ENCODE measurements at places on chromosomes 12 and 14. TPM values are rescaled to one million over a fixed set of nuclear protein-coding genes. Genes with fewer than 3 reads are reported as not detected.

CELA1 gene
- total RNA-seq, result not detected

FAM234B gene
- total RNA-seq, result 7.8 TPM

CIROP gene
- not detected for total RNA-seq

DNA sequence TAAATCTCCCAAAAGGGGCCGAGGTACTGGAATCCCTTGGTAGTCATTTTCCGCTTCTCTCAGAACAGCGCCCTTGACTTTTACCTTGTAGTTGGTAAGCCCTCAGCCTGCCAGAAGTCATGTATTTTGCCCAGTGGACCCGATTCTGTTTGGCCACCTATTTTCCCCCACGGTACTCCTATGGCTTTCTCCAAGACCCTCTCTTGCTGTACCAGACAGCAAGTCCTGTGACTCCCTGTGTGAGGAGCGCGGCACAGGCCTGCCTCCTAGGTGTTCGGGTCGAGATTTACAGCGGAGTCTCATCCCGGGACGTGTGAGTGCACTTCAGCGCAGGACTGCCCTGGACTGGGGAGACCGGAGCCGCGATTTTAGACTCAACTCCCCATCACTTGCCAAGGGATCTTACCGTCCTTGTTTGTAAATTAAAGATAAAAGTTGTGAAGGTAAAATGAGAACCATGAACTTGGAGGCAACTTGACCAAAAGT, 1.1 kb upstream of the MBD6 start:
- H3K4me1 ChIP-seq, result peaks cover 48% of the 10 kb centered on the region
- peak overlapping the region; percentile 86 for H3K27ac ChIP-seq
- peak; percentile 72 for DNase-seq
- H3K36me3 ChIP-seq, result peaks cover 14% of the 10 kb centered on the region

GRCh38 chr12:122382919-122383350, 39.5 kb downstream of the CLIP1 start:
- no peak for DNase-seq
- H3K4me1 ChIP-seq, result peaks cover 7% of the 10 kb centered on the region
- no peak overlapping the region for H3K27ac ChIP-seq
- peaks cover 12% of the 10 kb centered on the region for H3K36me3 ChIP-seq

DNA sequence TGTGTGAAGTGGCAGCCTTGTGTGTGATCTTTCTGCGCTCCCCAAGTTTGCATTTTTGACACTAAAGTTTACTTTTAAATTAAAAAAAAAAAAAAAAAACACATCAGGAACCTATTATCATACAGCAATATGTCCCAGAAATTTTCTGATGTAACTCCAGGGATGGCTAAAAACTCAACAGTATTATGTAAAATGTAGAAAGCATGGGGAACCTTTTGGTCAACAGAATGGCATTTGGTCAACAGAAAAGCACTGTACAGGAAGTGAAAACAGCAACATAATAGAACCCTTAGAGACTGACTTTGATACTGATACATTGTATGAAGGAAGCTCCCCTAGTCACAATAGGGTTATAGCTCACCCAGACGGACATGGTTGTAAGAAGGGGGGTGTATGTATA, 224.3 kb downstream of the ITPR2 start:
- H3K27ac ChIP-seq, result no peak overlapping the region
- H3K4me3 ChIP-seq, result no peak overlapping the region
- no peaks in the 10 kb centered on the region for H3K27me3 ChIP-seq
- DNase-seq, result no peak
- H3K36me3 ChIP-seq, result peaks cover 4% of the 10 kb centered on the region

DNA sequence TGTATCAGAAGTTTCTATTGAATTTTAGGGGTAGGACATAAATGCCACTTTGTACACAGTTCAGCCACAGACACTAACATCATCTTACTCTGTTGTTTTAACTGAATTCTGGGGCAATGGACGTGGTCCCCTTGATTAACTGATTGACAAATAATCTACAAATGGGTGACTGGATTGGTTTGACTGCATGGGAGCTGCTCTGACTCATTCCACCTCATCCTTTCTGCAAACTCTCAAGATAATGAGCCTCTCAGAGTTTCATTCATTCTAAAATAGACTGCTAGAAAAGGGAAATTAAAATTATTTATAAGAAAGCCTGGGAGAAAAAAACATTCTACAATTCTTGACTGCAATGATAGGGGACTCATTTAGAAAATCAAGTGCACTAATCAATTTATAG, 570.4 kb upstream of the SEL1L start:
- no peaks in the 10 kb centered on the region for H3K36me3 ChIP-seq
- no peak overlapping the region for H3K4me3 ChIP-seq
- H3K27ac ChIP-seq, result no peak overlapping the region
- H3K27me3 ChIP-seq, result no peaks in the 10 kb centered on the region
- no peaks in the 10 kb centered on the region for H3K4me1 ChIP-seq
- DNase-seq, result no peak

- H3K27ac ChIP-seq, result no peak overlapping the region
- no peak for DNase-seq
- H3K4me3 ChIP-seq, result no peak overlapping the region
- H3K4me1 ChIP-seq, result no peaks in the 10 kb centered on the region
Observed at GRCh38 chr14:25350802-25351201, 300.9 kb upstream of the STXBP6 start.

DNA sequence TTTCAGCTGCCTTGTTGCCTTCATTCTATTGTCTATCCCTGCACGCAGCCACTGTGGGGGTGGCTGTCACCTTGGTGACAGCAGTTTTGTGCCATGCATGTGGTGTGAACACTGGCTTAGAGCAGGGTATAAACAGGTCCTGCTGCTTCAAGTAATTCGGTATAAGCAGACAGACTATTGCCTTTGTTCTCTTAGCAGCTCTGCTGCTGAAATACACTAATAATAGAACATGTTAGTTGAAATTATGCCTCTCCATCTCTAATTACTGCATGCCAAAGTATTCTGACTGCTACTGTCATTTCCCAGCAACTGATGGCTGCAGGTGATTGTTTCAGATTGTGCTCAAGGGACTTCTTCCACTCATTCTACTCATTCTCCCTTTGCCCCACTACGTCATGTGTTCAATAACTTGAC, 34.6 kb downstream of the PTPRO start:
- no peak for DNase-seq
- no peak overlapping the region for H3K27ac ChIP-seq
- no peak overlapping the region for H3K4me3 ChIP-seq

- H3K4me3 ChIP-seq, result no peak overlapping the region
- no peak for DNase-seq
- H3K36me3 ChIP-seq, result no peaks in the 10 kb centered on the region
- H3K27ac ChIP-seq, result no peak overlapping the region
- no peaks in the 10 kb centered on the region for H3K27me3 ChIP-seq
Observed at GRCh38 chr14:69666112-69666511, 54.7 kb downstream of the SUSD6 start.

DNA sequence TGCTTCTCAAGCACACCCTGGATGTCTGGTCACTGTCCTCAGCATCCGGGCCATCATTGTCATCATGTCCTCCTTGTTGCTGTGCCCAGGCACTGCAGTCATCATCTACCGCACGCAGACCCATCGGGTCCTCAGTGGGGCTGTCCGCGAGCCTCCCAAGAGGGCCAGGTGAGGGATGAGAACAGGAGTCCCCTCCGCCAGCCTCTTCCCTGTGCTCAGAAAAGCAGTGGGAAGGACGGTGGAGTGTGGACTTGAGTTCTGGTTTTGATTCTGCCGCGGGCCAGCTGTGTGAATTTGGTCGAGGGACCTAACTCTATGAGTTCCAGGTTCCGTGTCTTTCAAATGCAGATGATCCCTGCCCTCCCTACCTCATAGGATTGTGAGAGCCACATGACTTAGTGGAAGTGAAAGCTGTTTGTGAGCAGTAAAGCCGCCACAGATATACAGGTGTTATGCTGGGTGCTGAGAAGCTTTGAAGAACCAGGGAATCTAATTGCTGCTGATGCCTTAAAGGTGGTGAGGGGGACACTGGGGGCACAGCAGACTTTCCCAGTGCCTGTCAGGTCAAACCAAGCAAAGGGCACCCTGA, 122.9 kb upstream of the RAP1B start:
- H3K27me3 ChIP-seq, result no peaks in the 10 kb centered on the region
- H3K4me3 ChIP-seq, result no peak overlapping the region
- H3K27ac ChIP-seq, result no peak overlapping the region
- no peak for DNase-seq
- H3K36me3 ChIP-seq, result no peaks in the 10 kb centered on the region

All from HepG2 (cell line).